ENCODE measurements at places on chromosomes 2 and 18. TPM values are rescaled to one million over a fixed set of nuclear protein-coding genes. Genes with fewer than 3 reads are reported as not detected.

The GREB1L gene
- 0.76 TPM for total RNA-seq

The CBLN2 gene
- 1.1 TPM for total RNA-seq

DNA sequence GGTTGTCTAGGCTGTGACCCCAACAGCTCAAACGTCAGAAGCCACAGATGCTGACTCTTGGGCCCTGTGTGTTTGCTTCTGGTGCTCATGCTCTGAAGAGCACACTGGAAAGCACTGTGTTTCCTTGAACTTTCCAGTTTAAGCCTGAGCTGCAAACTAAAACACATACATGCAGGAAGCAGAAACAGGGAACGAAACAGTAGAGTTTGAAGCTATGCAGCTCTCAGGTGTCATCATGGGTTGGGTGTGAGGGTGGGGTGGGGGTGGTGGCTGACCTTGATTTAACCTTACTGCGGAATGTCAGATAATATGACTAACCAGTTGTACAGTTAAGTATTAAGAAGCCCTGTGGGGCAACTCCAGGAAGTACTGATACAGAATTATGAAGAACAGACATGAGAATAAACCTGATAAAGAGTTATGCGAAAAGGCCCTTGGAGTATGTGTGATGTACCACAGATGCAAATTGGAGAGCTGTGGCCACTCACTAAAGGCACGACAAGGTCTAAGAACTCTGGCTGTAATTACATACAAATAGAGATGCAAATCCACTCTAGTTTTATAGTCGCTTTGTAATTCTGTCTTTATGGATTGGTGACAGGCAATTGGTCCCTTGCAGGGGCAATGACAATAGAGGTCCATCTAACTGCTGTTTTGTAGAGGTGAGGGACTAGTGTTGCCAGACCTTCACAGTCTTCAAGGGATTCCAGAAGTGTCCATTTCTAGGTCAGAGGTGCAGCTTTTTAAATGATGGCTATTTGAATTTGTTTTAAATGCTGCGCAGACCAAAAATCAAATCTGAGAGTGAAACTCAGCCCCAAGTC is 273.1 kb downstream of the NAPG start:
- H3K4me1 ChIP-seq: no peaks in the 10 kb centered on the region
- no peaks in the 10 kb centered on the region for H3K36me3 ChIP-seq
- no peaks in the 10 kb centered on the region for H3K27me3 ChIP-seq
- H3K4me3 ChIP-seq: no peak overlapping the region

GRCh38 chr2:187775196-187775595 is 221.0 kb upstream of the TFPI start:
- no peaks in the 10 kb centered on the region for H3K36me3 ChIP-seq
- no peak overlapping the region for H3K4me3 ChIP-seq
- no peak for DNase-seq
- H3K27ac ChIP-seq: no peak overlapping the region

DNA sequence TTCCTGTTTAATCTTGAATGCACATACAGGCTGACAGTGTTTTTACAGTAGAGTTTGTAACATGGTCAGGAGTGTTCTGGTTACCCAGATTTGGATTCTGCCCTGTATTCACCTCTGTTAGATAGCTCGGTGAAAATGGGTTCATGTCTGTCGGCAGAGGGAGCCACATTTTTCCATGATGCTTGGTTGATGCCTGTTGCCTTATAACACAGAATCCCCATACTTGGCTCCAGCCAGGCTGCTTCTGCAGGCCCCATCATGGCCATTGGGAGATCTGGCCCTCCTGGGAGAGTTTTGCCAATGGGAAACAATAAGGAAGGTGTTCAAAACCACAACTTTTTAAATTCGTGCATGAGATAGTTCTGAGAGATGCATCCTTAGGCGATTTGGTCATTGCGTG is 78.1 kb downstream of the WDSUB1 start:
- H3K27ac ChIP-seq: no peak overlapping the region
- H3K36me3 ChIP-seq: peaks cover 18% of the 10 kb centered on the region
- no peaks in the 10 kb centered on the region for H3K4me1 ChIP-seq
- H3K4me3 ChIP-seq: no peak overlapping the region
- DNase-seq: no peak

DNA sequence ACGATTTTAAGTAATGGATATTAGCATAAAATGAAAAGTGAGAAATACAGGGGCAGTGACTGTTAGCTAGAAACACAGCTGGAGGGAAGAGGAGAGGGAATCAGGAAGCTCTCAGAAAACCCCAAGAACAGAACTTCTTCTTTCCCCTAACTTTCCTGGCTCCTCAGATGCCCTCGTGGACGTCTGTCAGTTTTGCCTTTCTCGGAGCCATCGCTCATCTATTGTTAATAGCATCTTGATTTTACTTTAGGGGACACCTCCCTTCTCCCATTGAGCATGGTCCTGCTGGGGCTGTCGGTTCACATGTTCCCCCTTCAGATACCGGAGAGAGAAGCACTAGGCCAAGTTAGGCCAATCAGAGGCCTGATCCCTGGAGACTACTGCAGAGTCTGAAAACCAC is 2.3 kb upstream of the PLEK start:
- no peak for DNase-seq
- no peak overlapping the region for H3K4me3 ChIP-seq
- H3K27ac ChIP-seq: no peak overlapping the region
- no peaks in the 10 kb centered on the region for H3K4me1 ChIP-seq
- H3K27me3 ChIP-seq: peaks cover 3% of the 10 kb centered on the region

DNA sequence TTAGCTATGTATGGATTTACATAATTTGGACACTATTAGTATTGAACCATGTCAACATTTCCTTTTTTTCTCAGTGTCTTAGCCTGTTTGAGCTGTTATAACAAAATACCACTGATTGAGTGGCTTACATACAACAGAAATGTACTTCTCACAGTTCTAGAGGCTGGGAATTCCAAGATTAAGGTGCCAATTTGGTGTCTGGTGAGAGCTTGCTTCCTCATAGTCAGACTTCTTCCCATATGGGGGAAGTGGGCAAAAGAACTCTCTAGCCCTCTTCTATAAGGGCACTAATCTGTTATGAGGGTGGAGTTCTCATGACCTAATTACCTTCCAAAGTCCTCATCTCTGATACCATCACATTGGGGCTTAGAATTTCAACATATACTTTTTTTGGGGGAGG is 12.6 kb downstream of the ZNF804A start:
- no peaks in the 10 kb centered on the region for H3K27me3 ChIP-seq
- H3K4me3 ChIP-seq: no peak overlapping the region
- peak; percentile 4 for DNase-seq

DNA sequence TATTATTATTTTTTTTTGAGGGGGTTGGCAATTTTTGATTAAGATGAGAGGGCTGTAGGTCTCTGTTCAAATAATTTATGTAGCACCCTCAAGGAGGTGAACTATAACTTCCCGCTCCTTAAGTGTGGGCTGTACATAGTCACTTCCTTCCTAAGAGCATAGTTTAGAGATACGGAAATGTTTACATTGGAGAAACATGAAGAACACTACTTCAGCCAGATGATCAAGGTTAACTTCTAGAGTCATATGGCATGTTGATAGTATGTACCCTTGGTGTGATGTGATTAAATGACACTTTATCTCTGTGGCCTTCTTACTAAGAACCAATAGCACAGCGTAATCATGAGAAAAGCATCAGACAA is 93.7 kb downstream of the MIB1 start:
- peak overlapping the region; percentile 41 for H3K27ac ChIP-seq
- H3K36me3 ChIP-seq: peaks cover 2% of the 10 kb centered on the region
- peaks cover 15% of the 10 kb centered on the region for H3K4me1 ChIP-seq
- H3K4me3 ChIP-seq: no peak overlapping the region
- peak; percentile 62 for DNase-seq
- no peaks in the 10 kb centered on the region for H3K27me3 ChIP-seq

The ATP6V1B1 gene
- total RNA-seq: 0.77 TPM

GRCh38 chr2:130376433-130377293 is 20.8 kb downstream of the PTPN18 start:
- no peak for DNase-seq
- H3K4me1 ChIP-seq: peaks cover 9% of the 10 kb centered on the region
- H3K4me3 ChIP-seq: no peak overlapping the region
- H3K27me3 ChIP-seq: no peaks in the 10 kb centered on the region
- no peaks in the 10 kb centered on the region for H3K36me3 ChIP-seq
- H3K27ac ChIP-seq: no peak overlapping the region

The MAPRE3 gene
- 6.1 TPM for total RNA-seq

The SMYD5 gene
- 23.4 TPM for total RNA-seq

DNA sequence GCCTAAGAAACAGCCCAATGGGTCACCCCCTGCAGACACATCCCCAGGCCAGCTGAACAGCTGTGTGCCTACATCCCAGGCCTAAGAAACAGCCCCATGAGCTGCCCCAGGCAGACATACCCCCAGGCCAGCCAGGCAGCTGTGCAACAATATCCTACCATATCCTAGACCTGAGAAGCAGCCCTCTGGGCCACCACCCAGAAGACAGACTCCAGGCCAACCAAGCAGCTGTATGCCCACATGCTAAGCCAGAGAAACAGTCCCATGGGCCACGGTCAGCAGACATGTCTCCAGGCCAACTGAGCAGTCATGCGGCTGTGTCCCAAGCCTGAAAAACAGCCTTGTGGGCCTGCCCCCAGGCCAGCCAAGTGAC is 205.5 kb downstream of the ATAD2B start:
- no peaks in the 10 kb centered on the region for H3K27me3 ChIP-seq
- DNase-seq: no peak
- no peaks in the 10 kb centered on the region for H3K36me3 ChIP-seq
- H3K4me3 ChIP-seq: no peak overlapping the region
- H3K27ac ChIP-seq: no peak overlapping the region

The TLX2 gene
- total RNA-seq: not detected

The ALLC gene
- total RNA-seq: not detected

DNA sequence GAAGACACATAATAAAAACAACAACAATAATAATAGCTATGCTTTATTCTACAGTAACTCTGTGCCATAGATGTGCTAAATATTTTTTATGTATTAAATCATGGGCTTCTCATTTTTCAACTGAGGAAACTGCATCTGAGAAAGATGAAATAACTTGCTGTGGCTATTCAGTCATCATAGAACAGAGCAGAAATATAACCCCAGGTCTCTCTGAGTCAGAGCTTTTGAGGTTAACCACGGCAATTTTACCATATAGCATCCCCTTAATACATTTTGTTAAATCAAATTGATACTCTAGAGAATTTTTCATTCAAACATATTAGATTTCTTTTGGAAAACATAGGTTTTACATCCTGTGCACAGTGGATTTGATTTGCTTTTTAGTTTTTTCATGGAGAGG is 586.6 kb upstream of the KLHL29 start:
- H3K36me3 ChIP-seq: no peaks in the 10 kb centered on the region
- H3K27ac ChIP-seq: no peak overlapping the region
- no peak for DNase-seq
- H3K4me3 ChIP-seq: no peak overlapping the region
- H3K4me1 ChIP-seq: no peaks in the 10 kb centered on the region

All from endothelial cell of umbilical vein (primary cell).